NCI-H1105 treated with DMSO at 0.1 percent for 48 hours (cell line): ENCODE measurements at places on chromosomes 16 and 17.

DNA sequence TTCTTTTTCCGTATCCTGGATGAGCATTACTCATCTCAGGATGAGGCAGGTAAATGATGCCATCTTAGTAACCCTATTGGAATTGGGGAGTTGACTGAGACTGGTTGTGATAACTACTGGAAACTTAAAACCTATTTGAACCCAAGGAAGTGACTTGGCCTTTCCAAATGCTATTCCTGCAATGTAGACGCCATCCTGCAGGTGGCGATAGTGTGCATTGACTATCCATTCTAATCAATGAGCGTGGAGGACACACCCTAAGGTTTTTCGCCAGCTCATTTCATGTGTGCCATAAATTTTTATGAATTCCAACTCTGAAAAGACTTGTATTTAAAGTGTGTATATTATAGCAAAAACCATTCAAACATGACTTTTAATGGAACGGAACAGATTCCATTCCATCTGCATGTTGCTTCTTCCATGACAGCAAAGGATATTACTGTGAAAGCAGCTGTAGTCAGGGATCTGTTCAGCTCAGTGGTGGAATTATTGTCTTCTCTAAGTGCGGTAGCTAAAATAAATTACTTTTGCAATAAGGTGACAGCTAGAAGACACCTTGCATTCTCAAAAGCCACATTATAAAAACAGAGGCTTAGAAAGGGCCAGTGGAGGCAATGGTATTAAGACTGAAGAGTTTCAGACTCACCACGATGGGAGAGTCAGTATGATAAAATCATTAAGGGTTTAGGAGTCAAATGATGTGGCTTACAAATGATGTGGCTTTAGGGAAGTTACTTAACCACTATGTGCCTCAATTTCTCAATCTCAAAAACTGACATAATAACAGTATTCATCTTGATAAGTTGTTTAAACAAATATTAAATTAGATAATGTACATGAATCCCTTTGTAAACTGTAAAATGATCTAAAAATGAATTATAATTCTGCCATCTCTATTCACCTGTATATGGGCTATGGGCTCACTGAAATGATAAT lies 55.5 kb downstream of the SYT17 start:
- DNase-seq, result no peak

DNA sequence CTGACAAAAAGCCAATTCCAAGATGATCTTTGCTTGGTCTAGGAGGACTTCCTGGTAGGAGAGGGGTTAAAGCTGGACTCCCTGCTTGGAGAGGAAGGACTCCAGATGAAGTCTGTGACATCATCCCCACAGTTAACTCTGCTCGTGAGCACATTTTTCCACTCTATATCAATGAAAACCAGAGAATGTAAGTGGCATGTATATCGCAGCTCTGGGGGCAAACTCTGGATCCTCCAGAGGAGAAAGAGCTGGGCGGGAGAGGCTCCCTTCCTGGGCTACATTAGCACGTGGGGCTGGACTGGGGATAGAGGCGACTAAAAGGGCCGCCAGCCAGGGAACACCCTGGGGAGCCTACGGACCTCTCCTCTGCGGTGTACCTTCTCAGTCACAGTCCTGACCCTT lies 34.1 kb downstream of the HIC1 start:
- DNase-seq, result no peak

DNA sequence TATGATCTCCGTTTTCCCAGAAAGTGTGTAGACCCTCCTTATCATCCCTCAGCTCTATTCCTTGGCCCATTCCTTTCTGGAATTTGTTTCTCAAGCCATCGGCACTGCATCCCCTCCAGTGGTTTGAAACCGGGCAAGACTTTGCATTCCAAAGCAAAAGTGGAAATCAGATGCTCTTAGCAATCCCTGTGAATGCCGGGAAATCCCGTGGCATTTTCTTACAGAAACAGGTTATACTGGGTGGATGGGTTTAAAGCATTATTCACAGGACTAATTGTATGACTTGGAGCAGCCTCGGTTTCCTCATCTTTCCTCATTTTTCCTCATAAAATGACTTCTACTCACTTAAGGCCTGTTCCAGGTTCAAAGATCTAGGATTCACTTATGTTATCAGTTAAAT lies 52.0 kb downstream of the MAP2K6 start:
- DNase-seq, result no peak

GRCh38 chr16:81220349-81220748 lies 18.1 kb upstream of the BCO1 start:
- no peak for DNase-seq

DNA sequence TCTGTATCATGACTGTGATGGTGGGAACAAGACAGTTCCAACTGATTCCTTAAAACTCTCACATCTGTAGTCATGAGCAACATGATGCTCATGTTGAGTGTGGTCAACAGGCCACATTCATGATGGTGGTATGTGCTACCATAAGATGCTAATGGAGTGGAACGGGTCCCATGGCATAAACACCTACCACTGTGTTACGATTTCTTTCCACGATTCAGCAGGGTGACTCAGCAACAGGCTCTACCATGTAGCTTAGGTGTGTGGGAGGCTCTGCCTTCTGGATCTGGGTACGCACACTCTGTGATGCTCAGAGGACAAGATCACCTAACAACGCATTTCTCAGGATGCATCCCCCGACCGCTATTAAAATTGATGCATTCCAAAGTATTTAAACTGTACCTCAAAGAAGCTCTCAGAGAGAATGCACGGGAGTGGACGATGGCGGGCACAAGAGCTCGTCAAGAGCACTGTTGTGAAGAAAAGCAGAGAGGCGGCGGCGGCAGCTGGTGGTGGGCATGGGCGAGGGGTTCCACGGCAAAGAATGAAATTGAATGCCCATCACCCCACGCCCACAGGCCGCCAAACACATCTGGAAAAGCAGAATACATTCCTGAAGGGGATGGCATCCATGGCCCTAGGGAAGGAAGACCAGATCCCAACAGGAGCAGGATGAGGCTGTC lies 133.3 kb downstream of the ZNF778 start:
- DNase-seq, result no peak
